ENCODE measurements at places on chromosomes 5 and 9. TPM values are rescaled to one million over a fixed set of nuclear protein-coding genes. Genes with fewer than 3 reads are reported as not detected.

TMEM252 gene
- polyA plus RNA-seq, result not detected

CDKN2A gene
- 50.7 TPM for polyA plus RNA-seq

IRX2 gene
- polyA plus RNA-seq, result 18.4 TPM

DRD1 gene
- not detected for polyA plus RNA-seq

FOXD4L3 gene
- polyA plus RNA-seq, result 0.05 TPM

ADGRD2 gene
- polyA plus RNA-seq, result 0.10 TPM

PCDHA10 gene
- polyA plus RNA-seq, result 0.01 TPM

FBP1 gene
- polyA plus RNA-seq, result 0.15 TPM

SURF1 gene
- polyA plus RNA-seq, result 43.5 TPM

SLC4A9 gene
- polyA plus RNA-seq, result 0.07 TPM

FIBCD1 gene
- 1.8 TPM for polyA plus RNA-seq

CDH10 gene
- polyA plus RNA-seq, result 0.23 TPM

STK32A gene
- polyA plus RNA-seq, result not detected

PLEKHG4B gene
- 0.01 TPM for polyA plus RNA-seq

BRD3 gene
- polyA plus RNA-seq, result 5.6 TPM

GRCh38 chr5:179380211-179381035 lies 35.2 kb upstream of the ADAMTS2 start:
- no peak for DNase-seq

GRCh38 chr9:25964239-25964638 lies 286.0 kb upstream of the TUSC1 start:
- peak; percentile 59 for DNase-seq

DNA sequence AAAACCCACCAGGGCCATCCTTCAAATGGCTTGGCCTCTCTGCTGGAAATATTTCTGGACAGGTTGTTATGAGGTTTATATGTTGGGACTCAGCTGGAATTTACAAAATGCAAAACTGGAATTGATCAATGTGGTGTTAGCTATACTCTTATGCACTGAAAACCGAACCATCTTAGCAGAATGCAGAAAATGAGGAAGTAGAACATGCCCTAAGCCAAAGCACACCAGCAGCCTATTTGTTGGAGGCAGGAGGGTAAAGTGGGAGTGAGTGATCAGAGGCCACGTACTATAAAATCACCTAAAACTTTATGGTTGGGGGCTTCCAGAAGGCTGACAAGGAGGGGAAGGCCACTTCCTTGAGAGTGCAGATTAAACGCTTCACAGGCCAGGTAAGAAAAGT lies 63.6 kb upstream of the C5orf63 start:
- DNase-seq, result no peak

- no peak for DNase-seq
Measured at GRCh38 chr9:113155911-113156588, 5.2 kb downstream of the SLC31A2 start.

GRCh38 chr9:126117631-126118030 lies 209.0 kb upstream of the MVB12B start:
- no peak for DNase-seq

DNA sequence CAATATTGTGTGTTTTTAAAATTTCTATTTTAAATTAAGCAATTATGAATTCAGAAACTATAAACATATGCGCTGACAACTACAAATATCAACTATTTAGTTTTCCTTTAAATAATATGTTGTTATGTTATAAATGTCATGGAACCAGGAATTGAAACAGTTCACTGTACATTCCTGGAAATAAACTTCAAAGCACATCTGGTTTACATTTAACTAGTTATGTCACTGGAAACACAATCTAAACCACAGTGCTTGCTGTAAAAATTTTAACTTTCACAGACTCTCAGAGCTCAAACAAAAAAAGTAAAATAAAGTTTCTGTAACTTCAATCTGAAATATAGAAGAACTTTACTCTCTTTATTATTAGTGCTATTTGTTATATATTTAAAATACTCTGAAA lies 179.2 kb downstream of the FBN2 start:
- DNase-seq, result no peak

DNA sequence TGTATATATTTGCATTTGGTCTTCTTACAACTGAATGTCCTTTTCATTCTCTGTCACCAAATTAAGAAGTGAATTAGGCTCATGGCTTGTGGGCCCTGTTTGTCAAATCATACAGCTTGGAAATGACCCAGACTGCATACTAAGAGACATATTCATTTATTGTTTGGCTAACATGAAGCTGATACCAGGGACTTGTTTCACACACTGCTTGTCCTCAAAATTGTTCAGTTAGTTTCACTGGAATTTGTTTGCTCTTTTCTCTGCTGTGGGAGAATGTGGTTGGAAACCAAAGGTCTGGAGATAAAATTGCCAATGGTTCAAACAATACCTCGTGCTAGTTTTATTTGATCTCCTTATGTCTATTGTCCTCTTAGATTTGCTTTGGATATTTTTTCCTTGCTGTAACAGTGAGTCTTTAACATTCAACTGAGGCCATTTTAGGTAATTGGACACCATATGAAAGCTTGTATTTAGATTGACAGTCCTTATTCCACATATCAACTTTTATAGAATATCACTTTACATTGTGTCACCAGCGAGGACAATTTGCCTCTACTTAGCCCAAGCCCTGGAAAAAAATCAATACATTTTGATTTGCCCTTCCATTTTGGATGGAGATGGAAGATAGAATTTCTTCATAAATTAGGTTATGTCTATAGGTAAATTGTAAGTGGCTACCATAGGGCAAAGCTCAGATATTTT lies 144.3 kb upstream of the MTAP start:
- no peak for DNase-seq

- DNase-seq, result peak; percentile 39
Measured at GRCh38 chr5:137344723-137345322, 154.3 kb downstream of the SPOCK1 start.

DNA sequence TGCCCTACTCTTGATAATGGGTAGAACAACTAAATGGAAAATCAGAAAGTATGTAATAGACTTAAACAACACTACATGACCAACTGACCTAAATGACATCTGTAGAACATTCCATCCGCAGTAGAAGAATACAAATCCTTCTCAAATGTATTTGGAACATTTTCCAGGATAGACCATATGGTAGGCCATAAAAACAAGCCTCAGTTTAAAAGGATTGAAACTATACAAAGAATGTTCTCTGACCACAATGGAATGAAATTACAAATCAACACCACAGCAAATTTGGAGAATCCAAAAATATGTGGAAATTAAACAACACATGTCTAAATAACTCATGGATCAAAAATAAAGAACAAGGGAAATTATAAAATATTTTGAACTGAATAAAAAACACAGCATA lies 189.2 kb downstream of the NDUFS4 start:
- no peak for DNase-seq

DNA sequence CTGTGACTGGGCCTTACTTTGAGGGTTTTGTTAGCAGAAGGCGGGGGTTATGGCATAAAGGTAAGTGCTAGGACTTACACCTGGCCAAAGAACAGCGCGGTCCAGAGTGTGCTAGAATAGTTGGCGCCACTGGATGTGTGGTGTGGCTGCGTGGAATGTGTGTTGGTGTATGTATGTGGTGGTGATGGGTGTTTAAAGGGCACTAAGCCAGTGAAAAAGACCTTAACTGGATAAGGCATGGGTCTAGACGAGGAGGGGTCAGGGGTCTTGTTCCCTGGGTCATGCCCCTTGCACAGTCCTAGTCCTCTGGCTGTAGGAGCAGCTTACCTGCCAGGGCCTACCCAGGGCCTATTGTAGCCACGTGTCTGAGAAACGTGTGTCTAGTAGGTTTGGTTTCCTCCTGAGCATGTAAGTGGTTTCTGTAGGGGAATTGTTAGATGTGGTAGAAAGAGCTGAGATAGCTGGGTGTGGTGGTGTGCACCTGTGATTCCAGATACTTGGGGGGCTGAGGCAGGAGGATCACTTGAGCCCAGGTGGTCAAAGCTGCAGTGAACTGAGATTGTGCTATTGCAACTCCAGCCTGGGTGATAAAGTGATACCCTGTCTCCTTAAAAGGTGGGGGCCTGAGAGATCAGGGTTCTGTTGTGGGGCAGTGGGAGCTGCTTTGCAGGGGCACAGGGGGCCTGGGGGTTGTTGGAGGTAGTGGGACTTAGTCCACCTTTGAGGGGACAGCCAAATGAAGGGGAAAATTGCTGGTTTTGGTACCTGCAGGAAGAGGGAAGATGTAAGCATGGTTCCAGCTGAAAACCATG lies 55.2 kb downstream of the HSPA4 start:
- no peak for DNase-seq

GRCh38 chr5:115522832-115523403 lies 21.7 kb downstream of the FEM1C start:
- no peak for DNase-seq

GRCh38 chr5:143428738-143429420 lies 25.4 kb upstream of the NR3C1 start:
- DNase-seq, result no peak

GRCh38 chr9:38246833-38247232 lies 145.7 kb upstream of the ALDH1B1 start:
- no peak for DNase-seq

DNA sequence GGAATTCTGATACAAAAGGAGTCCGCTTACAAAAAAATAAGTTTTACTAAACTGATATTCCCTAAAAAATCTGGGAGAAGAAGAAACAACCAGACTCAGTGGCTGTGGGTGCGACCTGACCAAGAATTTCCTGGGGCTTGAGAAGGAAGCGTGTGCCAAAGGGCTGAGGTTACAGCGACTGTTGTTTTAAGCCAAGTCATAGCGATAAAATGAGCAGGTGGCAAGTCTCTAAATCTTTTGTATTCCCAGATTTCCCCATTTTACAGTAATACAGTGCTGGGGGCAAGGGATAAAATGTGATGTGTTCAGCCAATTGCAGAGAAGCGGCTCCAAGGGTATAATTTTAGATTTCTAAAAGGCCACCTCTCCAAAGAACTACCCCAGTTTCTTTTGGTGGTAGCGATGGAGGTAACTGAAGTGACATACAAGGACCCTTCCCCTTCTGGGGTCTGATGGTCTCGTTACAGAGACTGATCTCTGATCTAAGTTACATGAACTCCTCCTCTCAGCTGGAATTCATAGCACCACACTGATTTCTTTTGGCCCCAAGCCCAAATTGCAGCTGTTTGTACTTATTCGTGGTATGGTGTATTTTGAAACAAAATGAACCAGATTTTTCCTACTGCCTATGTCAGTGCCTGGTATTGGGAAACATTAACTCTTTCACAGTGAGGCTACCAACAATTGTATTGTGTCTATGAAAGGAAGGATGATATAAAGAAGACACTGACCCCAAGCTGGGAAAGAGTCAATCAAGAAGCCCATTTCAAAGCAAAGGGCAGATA lies 41.6 kb downstream of the LPAR1 start:
- peak; percentile 12 for DNase-seq

DNA sequence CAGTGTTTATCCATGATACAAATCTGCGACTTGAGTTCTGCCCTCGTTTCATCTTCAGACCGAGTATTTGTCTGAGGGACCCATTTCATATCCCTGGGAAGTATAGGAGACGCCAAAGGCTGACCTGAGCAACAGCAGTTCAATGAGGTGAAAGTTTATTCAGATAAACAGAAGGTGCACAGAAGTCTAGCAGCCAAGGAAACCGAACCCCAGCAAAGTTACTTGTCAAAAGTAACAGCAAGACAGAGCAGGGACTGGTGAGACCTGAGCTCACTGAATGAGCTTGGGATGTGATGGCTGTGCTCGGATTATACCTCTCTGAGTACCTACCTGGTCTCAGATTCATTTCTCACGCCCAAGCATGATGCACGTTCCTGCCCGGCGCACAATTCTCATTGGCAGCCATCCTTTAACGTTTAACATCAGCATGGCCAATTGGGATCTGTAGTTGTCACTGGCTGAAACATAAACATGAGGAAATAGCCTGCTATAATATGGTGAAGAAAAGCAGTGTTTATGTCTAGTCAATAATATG lies 599 bp downstream of the LYRM7 start:
- peak; percentile 59 for DNase-seq

DNA sequence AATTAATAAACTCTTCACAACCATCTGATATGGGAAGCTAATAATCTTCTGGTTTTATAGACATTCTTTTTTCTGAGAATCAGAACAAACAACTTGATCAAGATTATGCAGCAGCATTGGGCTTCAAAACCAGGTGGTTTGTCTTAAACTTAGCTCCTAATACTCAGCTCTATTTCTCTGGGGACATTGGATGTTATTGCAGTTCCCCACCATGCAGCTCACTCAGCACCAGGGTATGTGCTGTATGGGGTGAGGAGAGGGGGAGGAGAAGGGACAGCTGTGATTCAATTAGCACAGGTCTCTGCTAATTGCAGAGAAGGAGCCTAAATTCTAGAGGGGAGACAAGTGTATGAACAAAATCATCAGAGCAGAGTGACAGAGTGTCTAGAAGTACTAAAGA lies 210.7 kb upstream of the TNC start:
- DNase-seq, result no peak

- DNase-seq, result peak; percentile 42
Measured at GRCh38 chr5:72160959-72161358, 53.7 kb downstream of the MAP1B start.

GRCh38 chr5:177601577-177602457 lies 1.9 kb downstream of the B4GALT7 start:
- DNase-seq, result no peak

DNA sequence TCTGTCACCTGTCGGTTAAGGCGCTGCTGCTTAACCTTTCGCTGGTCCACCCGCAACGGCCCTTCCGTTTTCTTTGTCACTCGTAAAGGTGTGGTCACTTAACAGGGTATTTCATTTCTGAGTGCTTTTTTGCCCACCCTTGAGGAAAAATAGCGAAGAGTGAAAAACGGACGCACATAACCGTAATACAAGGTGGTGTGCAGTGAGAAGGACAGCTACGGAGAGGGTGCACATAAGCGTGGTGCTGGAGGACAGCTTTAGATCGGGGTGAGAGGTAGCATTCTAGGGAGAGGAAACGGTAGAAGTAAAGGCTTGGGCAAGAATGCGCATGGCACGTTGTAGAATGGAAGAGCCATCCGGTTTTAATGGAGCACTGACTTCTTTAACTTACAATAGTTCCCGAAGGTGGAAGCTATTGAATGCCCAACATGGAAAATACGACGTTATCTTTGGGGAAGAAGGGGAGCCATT lies 761 bp downstream of the CCT5 start:
- DNase-seq, result peak; percentile 34

Data from mammary epithelial cell (primary cell).